ENCODE measurements at places on chromosomes 6 and 20.

DNA sequence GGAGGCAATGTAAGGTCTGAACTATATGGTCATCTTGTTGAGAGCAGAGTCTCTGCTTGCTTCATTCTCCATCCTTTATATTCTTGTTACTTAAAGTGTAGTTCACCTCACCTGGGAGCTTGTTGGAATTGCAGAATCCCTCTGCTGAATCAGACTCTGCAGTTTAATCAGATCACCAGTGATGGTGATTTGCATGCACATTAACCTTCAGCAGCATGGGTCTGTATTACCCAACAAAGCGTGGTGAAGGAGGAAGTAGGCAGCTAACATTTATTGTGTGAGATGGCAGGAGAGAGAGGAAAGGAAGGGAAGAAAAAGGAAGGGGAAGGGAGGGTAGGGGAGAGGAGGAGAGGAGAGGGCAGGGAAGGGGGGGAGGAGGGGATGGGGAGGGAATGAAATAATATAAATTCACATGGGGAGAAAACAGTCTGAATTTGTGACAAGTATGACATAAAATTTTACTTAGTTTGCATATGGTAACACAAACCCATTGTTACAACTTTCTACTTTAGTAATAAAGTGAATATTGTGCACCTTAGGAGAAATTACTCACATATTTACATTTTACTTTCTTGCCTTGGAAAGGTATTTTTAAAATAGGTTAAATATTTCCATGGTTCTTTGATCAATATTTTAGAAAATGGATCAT is 740.7 kb downstream of the DHX35 start:
- DNase-seq, result no peak

DNA sequence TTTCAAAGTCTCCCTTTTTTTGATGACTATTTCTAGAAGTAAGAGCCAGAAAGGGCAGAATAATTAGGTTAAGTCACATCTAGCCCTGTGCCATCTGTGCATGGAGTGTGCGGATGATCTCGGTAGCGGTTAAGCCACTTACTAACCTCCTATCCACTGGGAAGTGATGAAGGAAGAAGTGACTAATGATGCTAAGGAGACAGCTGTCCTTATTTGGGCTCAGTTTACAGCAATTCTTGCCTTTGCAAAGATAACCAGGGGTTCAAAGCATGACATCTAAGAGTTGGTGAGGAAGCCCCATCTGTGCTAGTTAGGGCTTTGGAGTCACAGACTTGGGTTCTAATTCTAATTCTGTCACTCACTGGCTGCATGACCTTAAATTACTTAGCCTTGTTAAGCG is 62.4 kb upstream of the RREB1 start:
- DNase-seq, result no peak

- no peak for DNase-seq
Observed at GRCh38 chr20:52785679-52786078, 186.5 kb upstream of the TSHZ2 start.

DNA sequence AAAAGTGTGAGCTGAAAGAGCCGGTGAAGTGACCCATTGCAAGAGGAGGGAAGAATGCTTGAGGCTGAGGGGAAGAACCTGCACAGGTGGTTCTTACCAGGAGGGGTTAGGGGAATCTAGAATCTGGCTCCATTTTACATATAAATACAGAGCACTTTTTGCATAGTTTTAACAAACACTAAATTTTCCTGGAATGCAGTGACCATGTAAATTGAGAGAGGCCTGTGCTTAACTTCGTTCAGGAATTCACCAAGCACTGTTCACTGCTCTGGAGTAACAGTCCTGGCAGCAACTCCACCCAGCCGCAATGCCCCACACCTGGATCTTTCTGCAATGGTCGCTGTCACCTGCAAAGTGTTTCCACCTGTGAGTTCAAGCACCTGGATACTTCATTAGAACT is 13.2 kb upstream of the RIPOR3 start:
- no peak for DNase-seq

- no peak for DNase-seq
Observed at GRCh38 chr20:16620961-16621360, 47.7 kb upstream of the KIF16B start.

DNA sequence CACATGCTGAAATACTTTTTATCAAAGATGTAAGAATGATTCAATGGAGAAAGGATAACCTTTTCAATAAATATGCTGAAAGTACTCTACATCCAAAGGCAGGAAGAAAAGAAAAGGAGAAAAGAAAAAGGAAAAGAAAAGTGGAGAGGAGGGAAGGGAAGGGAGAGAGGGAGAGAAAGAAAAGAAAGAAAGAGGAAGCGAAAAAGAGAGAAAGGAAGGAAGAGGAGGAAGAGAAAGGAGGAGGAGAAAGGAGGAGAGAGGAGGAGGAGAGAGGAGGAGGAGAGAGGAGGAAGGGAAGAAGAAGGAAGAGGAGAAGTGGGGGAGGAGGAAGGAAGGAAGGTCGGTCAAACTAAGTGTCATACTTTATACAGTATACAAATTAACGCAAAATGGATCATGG is 297.4 kb upstream of the HSF2 start:
- DNase-seq, result no peak

DNA sequence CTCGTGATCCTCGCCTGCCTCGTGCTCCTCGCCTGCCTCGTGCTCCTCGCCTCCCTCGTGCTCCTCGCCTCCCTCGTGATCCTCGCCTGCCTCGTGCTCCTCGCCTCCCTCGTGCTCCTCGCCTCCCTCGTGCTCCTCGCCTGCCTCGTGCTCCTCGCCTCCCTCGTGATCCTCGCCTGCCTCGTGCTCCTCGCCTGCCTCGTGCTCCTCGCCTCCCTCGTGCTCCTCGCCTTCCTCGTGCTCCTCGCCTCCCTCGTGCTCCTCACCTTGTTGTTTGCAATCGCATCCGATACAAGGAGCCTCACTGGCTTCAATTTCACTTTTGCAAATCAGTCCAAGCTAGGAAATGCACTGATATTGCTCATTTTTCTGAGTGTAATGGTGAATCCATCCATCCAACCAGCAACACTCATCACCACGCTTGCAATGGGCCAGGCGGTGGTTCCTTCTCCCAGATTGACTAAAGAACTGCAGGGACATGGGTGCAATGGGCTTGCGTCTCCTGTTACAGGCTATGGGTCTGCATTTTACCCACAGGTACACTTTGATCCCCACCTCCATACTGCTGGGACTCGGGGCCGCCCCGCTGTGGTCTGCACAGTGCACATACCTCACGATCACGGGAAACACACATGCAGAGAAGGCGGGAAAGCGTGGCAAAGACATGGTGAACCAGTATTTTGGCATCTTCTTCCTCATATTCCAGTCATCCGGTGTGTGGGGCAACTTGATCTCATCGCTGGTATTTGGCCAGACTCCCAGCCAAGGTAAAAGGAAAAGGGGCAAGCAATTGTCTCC is 4.6 kb downstream of the UNC93A start:
- no peak for DNase-seq

DNA sequence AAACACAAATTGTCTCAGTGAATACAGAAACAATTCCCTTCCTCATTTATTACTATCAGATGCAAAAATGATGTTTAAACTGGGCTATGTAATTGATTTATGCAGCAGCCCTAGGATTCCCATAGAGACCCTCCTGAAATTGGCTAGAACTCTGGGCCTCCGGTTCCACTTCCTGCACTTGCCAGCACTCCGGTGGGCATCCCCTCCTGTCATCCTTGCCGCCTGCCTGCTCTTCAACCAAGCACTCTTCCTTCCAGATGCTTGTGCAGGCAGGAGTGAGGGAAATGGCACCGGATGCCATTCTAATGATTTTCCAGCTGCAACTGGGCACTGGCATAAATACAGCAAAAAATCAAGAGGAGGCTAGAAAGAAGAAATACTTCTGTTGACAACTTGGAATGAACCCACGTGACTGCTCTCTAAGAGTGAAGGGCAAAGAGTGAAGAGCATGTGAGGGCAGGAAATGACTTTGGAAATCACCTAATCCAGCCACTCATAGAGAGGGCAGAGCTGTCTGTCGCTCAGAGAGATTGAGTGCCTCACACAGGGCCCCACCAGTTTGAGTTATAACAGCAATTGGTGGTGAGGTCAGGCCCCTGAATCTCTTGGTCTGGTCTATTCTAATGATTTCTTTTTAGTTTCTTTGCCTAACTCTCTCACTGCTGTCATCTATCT is 3.7 kb upstream of the NEDD9 start:
- no peak for DNase-seq

DNA sequence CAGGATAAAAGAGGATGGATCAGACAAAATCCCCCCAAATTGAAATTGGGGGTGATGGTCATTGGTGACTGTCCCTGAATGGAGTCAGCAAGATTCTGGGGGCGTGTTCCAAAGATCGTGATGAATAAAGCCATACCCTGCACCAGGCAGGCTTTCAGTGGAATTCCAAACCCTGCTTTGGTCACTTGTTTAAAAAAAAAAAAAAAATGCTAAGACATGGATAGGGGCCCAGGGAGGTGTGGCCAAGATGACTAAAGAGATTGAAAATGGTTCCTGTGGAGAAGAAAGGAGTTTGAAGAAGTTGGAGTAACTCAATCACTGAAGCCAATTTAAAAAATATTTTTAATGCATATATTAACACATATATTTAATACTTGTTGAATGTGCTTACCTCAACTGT is 161.4 kb upstream of the KCNG1 start:
- DNase-seq, result no peak

DNA sequence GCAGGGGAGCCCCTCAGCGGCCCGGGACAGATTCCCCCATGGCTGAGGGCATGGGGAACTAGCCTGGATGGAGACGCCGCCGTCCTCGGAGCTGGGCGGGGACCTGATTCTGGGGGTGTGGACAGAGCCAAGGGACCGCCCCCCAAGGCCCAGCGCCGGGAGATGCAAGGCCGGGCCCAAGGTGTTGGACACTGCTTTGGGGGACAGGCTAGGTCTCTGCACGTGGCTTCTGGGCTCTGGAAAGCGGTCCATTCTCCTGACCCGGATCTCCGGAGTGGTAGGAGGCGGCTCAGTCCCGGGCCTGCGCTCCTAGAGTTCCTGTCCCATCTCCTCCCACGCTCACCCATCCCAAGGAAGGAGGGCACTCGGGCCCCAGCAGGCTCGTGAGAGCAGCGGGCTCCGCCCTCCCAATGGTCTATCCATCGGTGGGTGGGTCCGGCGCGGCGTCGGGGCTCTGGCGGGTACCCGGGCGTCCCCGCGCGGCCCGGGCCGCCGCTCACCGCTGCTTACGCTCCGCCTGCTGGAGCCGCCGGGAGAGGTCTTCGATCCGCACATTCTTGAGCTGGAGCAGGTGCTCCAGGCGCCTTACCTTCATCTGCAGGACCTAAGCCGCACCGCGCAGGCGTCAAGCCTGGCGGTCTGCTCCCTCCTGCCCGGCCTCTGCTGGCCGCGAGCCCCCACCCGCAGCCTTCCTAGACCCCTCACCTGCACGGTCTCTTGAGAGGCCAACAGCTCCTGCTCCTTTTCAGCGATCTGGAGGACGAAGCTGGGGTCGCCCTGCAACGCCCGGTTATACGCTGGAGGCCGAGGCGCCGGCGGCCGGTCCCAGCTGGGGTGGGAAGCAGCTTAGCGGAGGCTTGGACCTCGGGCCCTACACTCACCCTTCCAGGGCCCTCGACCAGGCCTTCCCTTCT is 3.3 kb downstream of the SPEF1 start:
- DNase-seq, result no peak

- DNase-seq, result no peak
Observed at GRCh38 chr6:2186516-2186915, 58.9 kb downstream of the GMDS start.

- no peak for DNase-seq
Observed at GRCh38 chr6:28207510-28208110, 17.5 kb upstream of the ZSCAN9 start.

GRCh38 chr6:140718021-140718420 is 1343.6 kb upstream of the CITED2 start:
- no peak for DNase-seq

DNA sequence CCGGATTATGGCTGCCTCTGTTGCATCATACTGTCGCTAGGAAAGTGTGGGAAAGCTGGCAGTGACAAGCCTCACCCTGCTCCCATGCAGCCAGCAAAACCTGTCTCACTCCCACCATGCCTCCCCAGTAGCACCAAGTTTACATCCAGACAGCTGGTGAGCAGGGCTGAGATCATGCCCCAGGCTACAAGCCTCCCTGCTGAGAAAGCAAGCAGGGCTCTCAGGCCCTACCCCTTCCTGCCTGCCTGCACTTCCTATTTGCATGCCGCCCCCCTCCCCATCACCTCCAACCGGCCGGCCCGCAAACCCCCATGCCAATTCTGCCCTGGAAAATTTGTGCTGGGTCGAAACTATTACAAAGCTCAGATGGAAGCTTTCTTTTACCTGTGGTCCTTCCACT is 408.2 kb upstream of the FKBP1C start:
- DNase-seq, result no peak

DNA sequence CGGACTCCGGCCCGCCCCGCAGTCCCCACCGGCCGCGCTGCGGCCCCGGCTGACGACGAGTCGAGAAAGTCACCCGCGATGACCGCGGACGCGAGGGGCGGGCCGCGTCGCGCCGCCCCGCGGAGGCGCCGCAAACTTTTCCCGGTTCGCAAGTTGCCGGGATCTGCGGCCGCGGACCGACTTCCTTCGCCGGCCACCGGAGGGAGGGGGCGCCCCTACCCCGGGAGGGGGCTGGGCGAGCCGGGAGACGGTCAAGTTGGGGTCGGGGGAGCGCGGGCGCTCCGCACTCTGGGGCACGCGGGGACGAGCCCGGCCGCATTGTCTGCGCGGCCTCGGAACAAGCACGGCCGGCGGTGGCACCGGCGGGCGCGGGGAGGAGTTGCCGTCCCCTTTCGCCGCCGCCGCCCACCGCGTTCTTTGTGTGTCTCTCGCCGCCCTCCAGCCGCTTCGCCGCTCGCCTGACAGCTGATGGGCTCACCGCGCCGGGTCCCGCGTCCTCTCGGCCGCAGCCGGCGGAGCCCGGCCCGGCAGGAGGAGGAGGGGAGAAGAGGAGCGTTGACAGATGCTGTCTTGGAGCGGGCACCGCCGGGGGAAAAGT is 131.6 kb downstream of the OGFRL1 start:
- no peak for DNase-seq

DNA sequence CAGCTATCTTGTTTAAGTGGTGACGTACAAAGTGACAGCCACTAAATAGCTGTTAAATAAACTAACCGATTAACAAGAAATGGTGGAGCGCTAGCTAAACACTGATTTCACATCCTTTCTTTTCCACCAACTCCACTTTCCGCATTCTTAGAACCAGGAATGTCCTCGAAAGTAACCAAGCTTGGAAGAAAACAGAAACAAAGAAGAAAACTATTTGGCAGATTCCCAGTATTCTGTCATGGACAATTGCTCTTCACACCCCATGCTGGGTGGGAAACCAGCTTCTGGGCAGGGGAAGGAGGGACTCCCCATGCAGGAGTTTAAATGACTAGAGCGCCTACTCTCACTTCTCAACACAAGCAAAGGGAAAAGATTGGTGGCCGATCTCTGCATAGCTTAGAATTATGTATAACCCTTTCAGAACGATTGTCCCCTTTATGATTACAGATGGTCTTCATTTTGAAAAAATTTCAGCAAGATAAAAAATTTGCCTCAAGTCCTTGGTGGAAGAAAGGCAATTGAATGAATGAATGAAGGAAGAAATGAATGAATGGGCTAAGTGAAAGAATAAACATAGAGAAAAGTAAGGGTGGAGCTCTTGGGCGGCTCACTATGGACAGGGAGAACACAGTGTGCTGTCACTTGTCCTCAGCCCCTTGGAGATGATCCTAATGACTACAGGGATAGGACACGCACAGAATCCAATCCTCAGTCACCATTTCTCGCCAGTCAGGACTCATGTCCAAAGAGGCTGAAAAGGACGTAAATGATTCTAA is 148.7 kb upstream of the NEDD9 start:
- DNase-seq, result no peak

Measured in HL-60 (cell line).